ENCODE measurements at places on chromosomes 2 and 18.

- H3K27me3 ChIP-seq: peaks cover 18% of the 10 kb centered on the region
- H3K27ac ChIP-seq: no peak overlapping the region
- H3K4me1 ChIP-seq: peaks cover 7% of the 10 kb centered on the region
- H3K4me3 ChIP-seq: peak overlapping the region; percentile 86
Observed at GRCh38 chr2:111898703-111899514, 502 bp downstream of the MERTK start.

GRCh38 chr18:51053814-51054213, 23.8 kb downstream of the SMAD4 start:
- H3K27me3 ChIP-seq: no peaks in the 10 kb centered on the region
- H3K27ac ChIP-seq: peak overlapping the region; percentile 82
- peaks cover 25% of the 10 kb centered on the region for H3K4me1 ChIP-seq
- H3K36me3 ChIP-seq: peaks cover 2% of the 10 kb centered on the region
- no peak for DNase-seq

GRCh38 chr2:73218298-73218697, 4.3 kb downstream of the SMYD5 start:
- DNase-seq: no peak
- no peak overlapping the region for H3K4me3 ChIP-seq
- peaks cover 23% of the 10 kb centered on the region for H3K4me1 ChIP-seq
- H3K36me3 ChIP-seq: no peaks in the 10 kb centered on the region
- no peaks in the 10 kb centered on the region for H3K27me3 ChIP-seq

DNA sequence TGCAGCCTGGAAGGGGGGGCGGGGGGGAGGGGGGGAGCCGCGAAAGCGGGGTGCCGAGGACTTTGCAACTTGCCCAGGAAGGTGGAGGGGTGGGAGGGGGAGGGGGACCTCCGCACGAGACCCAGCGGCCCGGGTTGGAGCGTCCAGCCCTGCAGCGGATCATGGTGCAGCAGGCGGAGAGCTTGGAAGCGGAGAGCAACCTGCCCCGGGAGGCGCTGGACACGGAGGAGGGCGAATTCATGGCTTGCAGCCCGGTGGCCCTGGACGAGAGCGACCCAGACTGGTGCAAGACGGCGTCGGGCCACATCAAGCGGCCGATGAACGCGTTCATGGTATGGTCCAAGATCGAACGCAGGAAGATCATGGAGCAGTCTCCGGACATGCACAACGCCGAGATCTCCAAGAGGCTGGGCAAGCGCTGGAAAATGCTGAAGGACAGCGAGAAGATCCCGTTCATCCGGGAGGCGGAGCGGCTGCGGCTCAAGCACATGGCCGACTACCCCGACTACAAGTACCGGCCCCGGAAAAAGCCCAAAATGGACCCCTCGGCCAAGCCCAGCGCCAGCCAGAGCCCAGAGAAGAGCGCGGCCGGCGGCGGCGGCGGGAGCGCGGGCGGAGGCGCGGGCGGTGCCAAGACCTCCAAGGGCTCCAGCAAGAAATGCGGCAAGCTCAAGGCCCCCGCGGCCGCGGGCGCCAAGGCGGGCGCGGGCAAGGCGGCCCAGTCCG, 540 bp downstream of the SOX11 start:
- H3K27ac ChIP-seq: no peak overlapping the region
- H3K27me3 ChIP-seq: peaks cover 38% of the 10 kb centered on the region
- peaks cover 7% of the 10 kb centered on the region for H3K36me3 ChIP-seq

DNA sequence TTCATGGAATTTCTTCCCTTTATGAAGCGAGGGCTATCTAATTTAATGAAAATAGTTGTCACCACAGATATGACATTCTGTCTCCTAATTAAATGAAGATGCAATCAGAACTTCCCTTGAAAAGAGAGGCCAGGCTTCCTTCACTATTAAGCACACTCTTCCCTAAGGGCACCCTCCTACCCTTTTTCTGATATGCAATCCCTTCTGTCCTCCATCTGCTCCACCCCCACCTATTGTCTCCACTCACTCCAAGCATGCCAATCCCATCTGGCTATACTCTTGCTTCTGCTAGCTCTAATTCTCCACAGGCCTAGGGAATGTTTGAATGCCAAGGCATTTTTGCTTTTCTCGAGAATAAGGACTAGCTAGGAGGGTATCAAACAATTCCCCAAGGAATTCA, 818.4 kb upstream of the FSHR start:
- H3K36me3 ChIP-seq: no peaks in the 10 kb centered on the region
- H3K4me1 ChIP-seq: peaks cover 2% of the 10 kb centered on the region
- H3K27me3 ChIP-seq: no peaks in the 10 kb centered on the region
- no peak overlapping the region for H3K27ac ChIP-seq

DNA sequence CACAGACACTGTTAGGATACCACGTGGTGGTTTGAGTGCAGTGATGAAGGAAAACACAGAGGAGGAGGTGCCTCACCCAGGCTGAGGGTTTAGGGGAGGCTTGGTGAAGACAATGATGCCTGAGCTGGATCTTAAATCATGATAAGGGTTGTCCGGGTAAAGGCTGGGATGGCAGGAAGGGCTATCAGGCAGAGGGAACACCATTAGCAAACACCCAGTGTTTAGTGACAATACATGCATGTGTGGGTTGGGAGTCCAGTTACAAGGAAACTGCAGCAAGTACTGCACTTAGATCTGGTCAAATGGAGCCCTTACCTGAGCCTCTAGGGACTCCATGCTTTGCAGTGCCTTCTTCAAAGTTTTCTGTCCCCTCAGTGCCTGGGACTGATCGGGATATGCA, 79.8 kb upstream of the MBOAT2 start:
- H3K27me3 ChIP-seq: peaks cover 16% of the 10 kb centered on the region
- H3K36me3 ChIP-seq: no peaks in the 10 kb centered on the region
- no peaks in the 10 kb centered on the region for H3K4me1 ChIP-seq
- no peak overlapping the region for H3K27ac ChIP-seq
- no peak for DNase-seq

DNA sequence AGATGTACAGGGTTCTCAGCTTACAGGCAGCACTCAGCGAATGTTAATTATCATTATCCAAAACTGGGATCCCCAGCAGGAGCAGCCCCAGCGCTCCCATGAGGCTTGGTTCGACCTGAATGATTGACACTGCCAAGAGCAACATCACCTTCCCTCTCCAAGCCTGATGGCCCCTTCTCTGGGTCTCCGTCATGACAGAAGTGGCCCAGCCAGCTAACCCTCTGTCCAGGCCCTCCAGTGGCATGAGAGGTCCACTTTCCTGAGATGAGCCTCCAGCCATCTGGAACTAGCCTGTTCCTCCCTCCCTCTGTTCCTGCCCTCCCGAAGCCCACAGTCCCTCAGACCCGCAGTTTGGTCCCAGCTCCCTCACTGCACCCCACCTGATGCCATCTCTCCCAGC, 97.0 kb upstream of the RAB6C start:
- H3K4me3 ChIP-seq: no peak overlapping the region
- H3K36me3 ChIP-seq: no peaks in the 10 kb centered on the region
- H3K27ac ChIP-seq: no peak overlapping the region
- peaks cover 14% of the 10 kb centered on the region for H3K27me3 ChIP-seq

DNA sequence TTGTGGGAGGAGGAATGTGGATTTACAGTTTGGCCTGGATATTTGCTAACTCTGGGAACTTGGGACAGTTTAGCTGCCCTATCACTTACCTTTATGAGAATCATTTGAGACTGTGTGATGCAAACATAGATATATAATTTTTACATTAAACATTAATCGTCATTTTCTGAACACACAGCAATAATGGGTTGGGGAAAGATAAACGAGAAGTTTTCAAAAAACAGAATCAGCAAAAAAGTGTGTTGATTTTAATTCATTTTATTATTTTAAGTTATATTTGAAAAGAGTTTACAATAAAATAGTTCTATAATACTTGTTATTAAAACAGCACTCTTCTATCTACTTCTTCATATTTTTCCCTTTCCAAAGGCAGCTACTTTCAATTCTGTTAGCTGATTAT, 813.3 kb downstream of the SLC4A3 start:
- no peak for DNase-seq
- no peaks in the 10 kb centered on the region for H3K27me3 ChIP-seq
- H3K4me1 ChIP-seq: no peaks in the 10 kb centered on the region
- H3K27ac ChIP-seq: no peak overlapping the region

- no peaks in the 10 kb centered on the region for H3K27me3 ChIP-seq
- peaks cover 39% of the 10 kb centered on the region for H3K4me1 ChIP-seq
- no peak for DNase-seq
- H3K4me3 ChIP-seq: peak overlapping the region; percentile 97
Observed at GRCh38 chr2:238286551-238286950, 1.9 kb downstream of the PER2 start.

DNA sequence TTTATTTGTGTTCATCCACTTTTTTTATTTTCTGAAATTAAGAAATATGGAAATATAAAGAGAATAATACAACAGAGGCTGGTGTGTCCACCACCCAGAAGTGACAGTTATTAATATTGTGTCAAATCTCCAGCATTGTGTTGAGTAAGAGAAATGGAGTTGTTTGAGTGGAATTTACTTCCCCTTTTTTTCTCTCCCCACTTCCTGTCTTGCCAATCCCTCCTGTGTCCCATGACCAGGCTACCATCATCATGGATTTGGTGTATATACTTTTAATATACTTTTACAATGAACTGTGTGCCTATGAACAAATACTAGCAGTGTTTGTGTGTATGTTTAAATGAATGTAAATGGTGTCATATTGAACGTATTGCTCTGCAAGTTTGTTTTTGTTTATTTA, 276.9 kb upstream of the SKOR2 start:
- H3K4me3 ChIP-seq: no peak overlapping the region
- peaks cover 2% of the 10 kb centered on the region for H3K36me3 ChIP-seq
- H3K27me3 ChIP-seq: peaks cover 56% of the 10 kb centered on the region
- no peak overlapping the region for H3K27ac ChIP-seq
- no peaks in the 10 kb centered on the region for H3K4me1 ChIP-seq
- DNase-seq: no peak

DNA sequence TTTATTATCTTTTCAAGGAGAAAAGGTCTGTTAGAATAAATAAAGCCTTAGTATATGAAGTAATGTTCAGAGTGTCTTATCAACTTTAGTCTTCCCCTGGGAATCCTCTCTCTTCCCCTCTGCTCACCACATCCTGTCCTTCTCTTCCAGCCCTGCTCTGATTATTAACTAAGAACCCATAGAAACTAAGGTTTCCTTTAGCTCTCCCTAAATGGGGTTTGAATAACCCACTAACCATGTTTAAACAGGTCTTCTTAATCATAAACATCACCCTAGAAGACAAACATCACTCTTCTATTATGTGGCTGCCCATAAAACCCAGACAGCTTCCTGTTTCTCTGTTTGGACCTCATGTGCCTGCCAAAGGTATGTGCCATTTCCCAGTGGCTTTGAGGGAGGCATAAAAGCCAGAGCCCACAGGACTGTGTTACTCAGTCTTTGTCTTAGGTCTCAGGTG, 50.1 kb downstream of the SLC14A1 start:
- H3K4me1 ChIP-seq: peaks cover 25% of the 10 kb centered on the region
- H3K27me3 ChIP-seq: no peaks in the 10 kb centered on the region
- H3K4me3 ChIP-seq: peak overlapping the region; percentile 90
- H3K27ac ChIP-seq: peak overlapping the region; percentile 77
- no peak for DNase-seq

DNA sequence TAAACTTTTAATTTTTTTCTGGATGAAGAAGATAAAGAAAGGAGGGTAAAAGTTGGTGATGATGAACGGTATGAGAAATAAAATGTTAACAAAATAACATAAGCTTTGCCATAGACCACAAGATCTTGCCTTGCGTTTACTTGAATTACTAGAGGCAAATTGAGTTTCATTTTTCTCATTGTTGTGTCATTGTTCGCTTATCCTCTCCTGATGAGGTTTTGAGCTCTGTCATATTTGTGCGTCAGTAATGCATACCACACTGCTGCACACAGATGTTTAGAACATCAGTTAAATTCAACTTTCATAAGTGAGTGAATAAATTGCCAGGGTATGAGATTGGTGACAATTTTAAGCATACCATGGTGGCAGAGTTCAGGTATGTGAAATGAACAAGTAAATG, 843.6 kb downstream of the SUCLG1 start:
- no peaks in the 10 kb centered on the region for H3K36me3 ChIP-seq
- no peak overlapping the region for H3K27ac ChIP-seq
- no peaks in the 10 kb centered on the region for H3K27me3 ChIP-seq
- H3K4me1 ChIP-seq: no peaks in the 10 kb centered on the region
- no peak for DNase-seq
- no peak overlapping the region for H3K4me3 ChIP-seq

DNA sequence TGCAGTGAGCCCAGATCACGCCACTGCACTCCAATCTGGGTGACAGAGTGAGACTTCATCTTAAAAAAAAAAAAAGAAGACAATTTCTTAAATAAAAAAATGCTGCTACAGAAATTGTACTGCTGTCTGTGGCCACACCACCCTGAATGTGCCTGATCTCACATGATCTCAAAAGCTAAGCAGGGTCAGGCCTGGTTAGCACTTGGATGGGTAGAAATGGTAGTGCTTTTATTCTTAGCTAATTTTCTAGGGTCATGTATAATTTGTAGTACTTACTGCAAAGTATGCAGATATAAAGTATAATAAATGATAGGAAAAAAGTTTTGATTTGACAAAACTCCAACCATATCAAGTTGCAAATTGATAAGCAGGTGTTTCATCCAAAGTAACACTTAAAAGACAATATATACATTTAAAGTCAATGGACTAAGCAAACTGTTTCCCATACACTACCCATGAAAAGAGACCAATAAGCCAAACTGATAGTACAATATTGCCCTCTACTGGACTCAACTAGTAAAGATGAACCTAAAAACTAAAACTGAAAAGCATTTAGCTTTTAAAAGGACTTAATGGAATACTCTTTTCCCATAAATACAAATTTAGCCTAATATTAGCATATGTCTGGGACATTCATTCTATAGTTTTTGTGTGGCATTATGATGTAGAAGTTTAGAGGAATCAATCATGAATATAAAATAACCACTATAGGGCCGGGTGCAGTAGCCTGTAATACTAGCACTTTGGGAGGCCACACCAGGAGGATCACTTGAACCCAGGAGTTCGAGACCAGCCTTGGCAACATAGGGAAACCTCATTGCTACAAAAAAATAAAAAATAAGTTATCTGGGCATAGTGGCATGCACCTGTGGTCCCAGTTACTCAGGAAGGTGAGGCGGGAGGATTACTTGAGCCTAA, 18.6 kb upstream of the PEX13 start:
- peaks cover 2% of the 10 kb centered on the region for H3K4me1 ChIP-seq
- no peaks in the 10 kb centered on the region for H3K27me3 ChIP-seq
- no peaks in the 10 kb centered on the region for H3K36me3 ChIP-seq
- DNase-seq: no peak
